NCI-H748 treated with DMSO at 0.1 percent for 48 hours (cell line): ENCODE measurements at places on chromosomes 2 and 18.

GRCh38 chr18:28113271-28114029, 63.5 kb downstream of the CDH2 start:
- DNase-seq: no peak

- peak; percentile 61 for DNase-seq
These were observed 36.2 kb downstream of the CHST10 start for GRCh38 chr2:100381240-100381639.

DNA sequence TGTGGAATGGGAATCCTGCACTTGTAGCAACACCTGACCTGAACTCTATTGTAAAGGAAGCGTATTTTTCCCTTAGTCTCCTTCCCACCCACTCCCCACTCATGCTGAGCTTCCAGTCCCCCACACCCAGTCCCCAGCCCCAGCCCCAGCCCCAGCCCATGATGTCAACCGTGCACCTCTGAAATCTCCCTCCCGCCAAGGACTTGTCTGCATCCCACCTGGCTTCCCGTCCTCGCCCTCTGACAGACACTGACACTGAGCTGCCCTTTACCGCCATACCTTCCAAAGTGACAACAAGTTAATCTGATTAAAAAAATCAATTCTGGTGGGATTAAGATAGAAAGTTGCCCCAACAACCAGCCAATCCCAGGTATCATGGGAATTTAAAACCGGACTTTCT, 213.6 kb upstream of the CELF4 start:
- DNase-seq: no peak

GRCh38 chr2:27409321-27410073, at the start of gene PPM1G:
PPM1G (minus strand) TSS chr2:27409591; CDS start chr2:27409422, 169 bp downstream.
- peak; percentile 88 for DNase-seq

DNA sequence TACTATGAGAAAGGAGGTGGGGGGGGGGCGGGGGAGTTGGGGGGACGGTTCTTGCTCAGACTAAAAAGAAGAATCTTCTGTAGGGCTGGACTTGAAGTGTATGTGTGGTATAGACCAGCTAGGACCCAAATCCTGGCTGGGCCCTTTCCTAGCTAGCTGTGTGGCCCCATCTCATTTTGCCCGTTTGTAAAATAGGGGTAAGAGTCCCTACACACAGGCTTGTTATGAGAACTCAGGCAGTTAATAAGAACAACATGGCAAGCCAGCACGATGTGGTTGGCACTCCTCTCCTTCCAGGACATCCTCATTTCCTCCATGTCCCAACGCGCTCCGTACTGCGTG, 1.1 kb downstream of the EVA1A start:
- DNase-seq: no peak

GRCh38 chr2:37090019-37090477, 5.7 kb downstream of the GPATCH11 start:
- DNase-seq: no peak

GRCh38 chr18:23538870-23539269, 35.6 kb downstream of the RMC1 start:
- no peak for DNase-seq

DNA sequence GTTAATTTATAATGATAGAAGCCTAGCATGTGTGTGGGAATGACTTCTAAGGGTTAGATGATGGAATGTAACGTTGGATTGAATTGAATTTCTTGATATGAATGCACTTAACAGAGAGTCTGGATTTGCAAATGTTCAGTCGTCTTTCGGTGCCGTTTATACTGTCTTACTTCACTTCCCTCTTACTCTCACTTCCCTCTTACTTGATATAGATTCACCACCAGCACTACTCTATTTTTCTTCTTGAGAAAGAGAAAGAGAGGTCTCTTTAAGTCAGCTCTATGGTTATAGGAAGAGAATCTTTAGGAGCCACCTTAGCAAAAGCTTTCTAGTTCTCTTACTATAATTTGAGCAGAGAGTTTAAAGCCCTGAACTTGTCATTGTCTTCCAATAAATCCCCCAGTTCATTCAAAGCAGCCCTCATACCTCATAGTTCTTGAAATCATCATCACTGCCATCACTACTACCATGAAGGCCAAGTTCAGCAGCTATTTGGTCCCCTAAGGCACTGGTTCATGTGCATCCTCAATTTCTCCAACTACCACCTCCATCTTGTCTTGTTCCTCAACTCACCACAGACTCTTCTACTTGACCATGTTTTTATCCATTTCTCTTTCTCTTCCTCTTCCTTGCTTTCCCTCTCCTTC, 501.7 kb upstream of the TCF4 start:
- DNase-seq: no peak

DNA sequence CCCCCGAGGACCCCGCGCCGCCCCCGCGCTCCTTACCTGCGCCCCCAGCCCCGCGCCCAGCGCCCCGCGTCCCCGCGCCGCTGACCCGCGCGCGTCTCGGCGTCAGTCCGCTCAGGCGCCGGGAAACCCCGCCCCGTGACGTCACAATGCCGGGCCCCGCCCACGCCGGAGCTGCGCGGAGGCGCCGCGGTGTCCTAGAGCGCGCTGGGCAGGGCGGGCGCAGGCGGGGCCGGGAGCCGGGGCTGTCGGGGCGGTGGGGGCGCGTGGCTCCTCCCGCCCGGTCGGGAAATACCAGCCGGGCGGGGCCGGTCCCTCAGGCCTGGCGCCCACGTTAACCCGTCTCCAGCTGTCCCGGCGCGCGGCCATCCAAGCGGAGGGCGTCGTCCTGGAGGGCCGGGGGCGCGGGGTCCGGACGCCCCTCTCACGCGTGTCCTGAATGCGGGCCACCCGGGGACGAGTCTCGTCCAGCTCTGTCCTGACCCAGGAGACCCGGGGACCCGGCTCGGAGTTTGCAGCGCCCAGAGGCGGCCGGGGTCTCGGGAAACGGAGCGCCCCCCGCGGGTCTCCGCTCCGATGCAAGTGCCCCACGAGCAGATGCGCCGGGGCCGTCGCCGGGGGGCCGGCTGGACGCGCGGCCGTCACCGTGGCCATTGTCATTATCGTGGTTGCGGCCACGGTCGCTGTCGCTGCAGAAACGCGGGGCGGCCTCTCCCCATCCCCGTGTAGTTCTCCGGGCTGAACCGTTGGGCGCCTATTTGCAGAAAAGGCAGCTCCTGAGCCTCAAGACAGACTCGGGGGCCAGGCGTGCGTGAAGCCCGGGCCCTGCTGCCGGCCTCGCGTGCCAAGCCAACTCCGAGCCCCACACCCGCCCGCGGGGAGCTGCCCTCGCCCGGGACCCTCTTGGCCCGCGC, at the start of gene SLC66A2:
Gene SLC66A2 (minus strand): TSS at position 109 of the 911 bp plus-strand sequence. CDS start 727 bp downstream, outside the sequence.
- peak; percentile 39 for DNase-seq

- DNase-seq: no peak
These were observed 76.0 kb upstream of the XIRP2 start for GRCh38 chr2:166812166-166812891.

DNA sequence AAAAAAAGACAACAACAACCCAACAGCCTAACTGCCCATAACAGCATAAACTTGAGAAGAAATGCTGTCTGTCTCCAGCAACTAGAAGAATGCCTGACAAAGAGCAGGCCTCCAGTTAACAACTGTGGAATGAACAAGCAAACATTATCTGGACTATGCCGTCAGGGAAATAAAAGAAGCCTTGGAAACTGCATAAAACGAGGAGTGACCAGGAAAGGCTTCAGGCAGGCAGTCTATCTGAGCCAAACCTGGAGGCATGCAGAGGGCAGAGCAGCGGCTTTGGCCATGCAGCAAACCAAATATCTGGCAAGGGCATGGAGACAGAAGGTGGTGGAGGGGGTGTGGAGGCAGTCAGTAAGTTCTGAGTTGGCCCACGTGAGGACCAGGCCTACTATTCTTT, 11.1 kb downstream of the HES6 start:
- no peak for DNase-seq

DNA sequence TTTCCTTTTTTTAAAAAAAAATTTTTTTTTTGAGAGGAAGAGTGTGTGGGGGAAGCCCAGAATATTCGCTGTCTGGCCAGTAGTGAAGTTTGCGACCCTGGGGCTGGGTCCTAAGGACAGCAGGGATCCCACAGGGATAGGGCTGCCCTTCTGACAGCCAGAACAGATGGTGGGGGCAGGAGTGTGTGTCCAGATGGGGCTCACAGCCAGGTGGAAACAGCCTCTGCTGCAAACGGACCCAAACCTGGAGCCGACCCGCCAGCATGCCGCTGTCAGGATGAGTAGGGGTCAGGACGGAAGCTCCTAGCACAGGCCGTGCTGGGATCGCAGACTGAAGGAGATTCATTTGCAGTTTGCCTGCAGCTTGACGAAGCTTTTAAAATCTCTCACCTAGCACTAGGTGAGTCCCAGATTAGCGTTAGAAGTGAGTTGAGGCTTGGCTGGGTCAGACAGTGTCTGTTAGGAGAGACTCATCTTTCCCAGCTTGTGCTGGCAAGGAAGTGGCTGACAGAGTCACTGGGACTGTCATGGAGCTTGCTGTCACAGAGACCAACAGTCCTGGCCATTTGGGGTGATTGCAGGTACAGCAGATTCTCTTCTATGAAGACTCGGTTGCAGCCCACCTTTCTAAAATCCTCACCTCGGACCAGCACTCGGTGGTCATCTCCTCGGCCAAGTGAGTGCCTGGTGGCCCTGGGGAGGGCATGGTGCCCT, 93.4 kb downstream of the DGKD start:
- no peak for DNase-seq

DNA sequence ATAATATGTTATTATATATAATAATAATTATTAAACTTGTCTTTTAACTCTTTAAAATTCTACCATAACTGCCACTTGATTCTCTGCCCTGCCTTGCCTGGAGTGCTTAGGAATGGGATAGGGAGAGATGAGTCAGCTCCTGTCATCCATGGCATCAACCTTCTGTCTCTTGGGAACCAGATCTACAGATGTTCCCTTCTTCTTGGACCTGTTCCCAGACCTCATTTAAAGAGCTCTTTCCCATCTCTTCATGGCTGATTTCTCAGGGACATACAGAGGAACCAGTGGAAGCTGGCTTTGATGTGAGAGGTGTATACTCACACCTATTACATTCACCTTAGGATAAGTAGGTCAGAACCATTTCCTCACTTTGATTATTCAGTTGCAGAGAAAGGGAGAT, 155.3 kb upstream of the MYO3B start:
- no peak for DNase-seq

DNA sequence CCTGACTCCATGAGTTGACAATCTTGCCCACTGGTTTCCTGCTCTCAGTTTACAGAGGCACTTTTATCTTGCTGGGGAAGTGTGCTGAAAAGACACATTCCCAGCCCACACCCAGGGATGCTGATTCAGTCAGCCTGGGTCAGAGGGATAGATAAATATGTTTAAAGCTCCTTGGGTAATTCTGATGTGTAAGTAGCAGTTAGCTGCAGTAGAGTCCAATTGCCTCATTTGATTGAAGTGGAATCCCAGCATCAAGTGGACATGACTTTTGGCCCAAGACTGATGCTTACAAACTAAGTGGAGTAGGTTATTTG, 29.4 kb downstream of the PSD4 start:
- no peak for DNase-seq

DNA sequence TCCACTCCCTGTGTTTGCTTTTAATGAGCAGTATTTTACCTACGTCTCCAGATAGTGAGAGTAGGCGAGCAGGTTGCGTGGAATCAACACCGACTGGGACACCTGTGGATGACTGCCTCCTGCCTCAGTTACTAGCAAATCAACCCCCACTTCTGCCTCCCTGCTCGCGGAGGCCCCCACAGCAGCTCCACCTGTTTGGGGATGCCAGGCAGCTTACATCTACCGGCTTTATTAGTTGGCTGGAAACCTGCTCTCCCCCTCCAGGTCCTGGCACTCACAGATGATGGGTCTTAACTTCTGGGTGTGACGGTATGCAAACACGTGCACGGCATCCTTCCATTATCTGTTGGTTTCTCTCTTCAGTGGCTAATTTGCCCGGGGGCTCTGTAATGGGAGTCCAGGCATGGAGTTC, 164.4 kb upstream of the SESTD1 start:
- DNase-seq: peak; percentile 14

- DNase-seq: no peak
These were observed 145.5 kb downstream of the ABCA12 start for GRCh38 chr2:214992911-214993310.

DNA sequence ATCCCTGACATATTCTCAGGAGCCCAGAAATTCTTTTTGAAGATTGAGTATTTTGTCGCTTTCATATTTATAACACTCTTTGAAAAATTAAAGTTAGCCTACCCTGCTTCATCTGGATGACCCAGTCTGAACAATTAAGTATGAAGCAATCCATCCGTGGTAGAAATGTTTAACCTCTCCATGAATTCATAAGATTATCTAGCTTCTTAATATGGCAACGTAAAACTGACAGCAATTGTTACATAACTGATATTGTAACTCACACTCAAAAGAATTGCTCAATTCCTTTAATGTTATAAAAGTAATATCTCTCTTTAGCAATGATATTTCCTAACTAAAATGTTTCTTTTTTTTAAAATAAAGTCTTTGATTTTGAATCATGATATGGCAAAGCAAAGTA, 7.2 kb upstream of the ABCA12 start:
- no peak for DNase-seq

DNA sequence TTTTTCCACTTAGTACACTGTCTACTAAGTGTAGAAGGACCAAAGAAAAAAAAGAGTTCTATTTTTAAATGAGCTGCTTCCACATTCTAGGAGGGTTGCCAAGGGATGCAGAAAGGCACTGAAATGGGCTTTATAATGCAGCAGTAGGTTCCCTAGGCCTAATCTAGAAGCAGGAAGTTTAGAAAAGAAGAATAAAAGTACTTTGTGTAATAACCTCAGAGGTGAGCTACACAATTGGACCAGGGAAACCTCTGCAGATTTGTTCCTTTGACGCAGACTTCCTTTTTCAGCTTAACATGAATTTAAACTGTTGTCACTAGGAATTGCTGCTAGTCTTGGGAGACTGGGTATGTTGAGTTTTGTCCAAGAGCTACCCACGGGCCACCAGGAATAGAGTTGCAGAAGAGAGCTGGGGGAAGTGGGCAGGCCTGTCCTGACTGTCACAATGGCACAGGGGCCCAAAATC, 34.6 kb upstream of the RAB1A start:
- DNase-seq: no peak

- no peak for DNase-seq
These were observed 170.4 kb downstream of the KCNE4 start for GRCh38 chr2:223222397-223222796.

- DNase-seq: no peak
These were observed 195.0 kb downstream of the CCDC102B start for GRCh38 chr18:68992719-68993482.

DNA sequence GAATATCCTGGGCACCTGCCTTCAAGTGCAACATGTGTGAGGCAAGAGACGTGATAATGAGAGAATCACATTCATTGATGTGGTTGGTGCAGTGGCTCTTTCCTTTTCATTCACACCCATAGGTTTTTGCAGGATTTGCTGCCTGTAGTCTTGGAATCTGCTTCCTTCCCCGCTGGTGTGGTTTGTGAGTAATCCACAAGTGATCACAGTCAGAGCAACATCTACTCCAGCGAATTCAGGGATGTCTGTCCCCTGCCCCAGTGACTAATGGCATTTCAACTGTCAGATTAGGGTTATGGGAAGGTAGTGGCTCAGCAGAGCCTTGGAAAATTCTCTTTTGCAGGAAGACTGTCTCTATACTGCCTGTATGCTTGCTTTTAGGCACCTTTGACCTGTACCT, 225.5 kb upstream of the RBMS1 start:
- no peak for DNase-seq
